Thoracic aorta (tissue), 2 donors: ENCODE measurements at places on chromosomes 1 and 21.

DNA sequence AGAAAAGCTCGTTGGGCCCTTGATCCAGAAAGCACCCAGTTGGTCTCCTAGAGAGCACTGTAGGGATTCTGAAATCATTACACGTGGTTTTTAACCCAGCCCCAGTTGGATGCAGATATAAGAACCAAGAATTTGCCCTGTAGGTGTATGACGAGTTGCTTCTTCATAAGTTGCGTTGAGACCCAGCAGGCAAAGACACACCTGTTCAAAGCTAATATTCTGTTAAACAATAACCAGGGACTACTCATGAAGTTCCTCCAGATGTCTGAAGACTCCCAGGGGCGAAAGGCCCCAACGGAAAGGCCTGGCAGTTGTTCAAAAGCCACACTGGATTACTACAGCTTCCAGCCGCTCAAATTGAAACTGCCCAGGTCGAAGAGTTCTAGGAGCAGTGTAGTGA, 88.6 kb upstream of the HNRNPU start:
- DNase-seq, result no peak

GRCh38 chr1:103517380-103518047, 8.0 kb upstream of the RNPC3 start:
- DNase-seq, result no peak

GRCh38 chr1:37476460-37477197, 2.2 kb downstream of the ZC3H12A start:
- DNase-seq, result peak; percentile 76

- DNase-seq, result peak; percentile 23
Measured at GRCh38 chr21:44300262-44300959, 558 bp downstream of the PFKL start.

DNA sequence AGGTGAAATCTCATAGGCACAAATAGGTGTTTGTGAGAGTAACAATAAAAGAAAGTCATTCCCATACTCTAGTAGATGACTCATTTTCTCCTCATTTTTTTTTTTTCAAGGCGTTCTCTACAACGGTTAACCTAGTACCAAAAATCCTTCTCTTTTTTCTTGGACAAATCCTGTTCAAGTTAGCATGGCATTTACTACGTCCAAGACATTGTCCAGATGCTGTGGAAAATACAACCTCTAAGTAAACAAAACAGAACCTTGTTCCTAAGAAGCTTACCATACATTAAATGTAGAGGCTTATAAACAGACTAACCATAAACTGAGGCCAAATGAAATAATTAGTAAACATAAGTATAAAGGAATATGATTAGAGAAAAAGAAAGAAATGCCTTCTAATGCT, 76.2 kb upstream of the RGS4 start:
- no peak for DNase-seq

DNA sequence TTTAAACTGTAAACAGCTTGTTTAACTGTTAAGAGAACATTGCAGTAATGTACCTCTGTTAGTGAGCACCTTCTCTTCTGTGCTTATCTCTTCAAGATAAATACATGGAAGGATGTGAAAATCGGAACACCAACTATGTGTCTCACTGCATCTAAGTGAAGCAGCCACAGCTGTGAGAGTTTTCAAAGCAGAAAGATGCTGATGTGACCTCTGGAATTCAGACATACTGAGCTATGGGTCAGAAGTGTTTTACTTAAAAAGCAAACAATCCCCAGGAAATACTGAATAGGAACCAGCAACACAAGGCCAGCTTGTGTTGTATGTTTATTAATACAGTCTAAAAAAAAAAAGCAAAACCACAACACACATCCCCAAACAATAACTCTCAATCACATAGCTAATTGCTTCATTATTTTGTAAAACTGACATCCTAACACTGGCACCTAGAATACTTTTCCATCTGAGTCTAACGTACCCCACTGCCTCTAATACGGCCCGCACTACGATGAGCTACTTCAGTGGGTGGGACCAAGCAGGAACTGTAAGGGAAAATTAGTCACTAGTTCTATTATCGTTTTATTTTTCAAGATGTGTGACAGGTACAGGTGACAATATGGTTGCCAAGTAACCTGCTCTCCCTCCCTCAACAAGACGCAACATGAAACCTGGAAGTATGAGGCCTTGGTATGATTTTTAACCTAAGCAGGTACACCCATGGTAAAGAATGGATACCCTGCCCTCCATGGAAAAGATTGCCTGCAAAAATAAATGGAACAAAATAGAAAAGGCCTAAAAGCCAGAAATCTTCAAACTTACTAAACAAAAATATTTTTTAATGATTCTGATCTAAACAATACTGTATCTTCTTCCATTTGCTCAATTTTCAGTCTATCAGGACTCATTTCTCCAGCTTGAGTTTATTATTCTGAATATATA, 13.9 kb downstream of the ERRFI1 start:
- no peak for DNase-seq

DNA sequence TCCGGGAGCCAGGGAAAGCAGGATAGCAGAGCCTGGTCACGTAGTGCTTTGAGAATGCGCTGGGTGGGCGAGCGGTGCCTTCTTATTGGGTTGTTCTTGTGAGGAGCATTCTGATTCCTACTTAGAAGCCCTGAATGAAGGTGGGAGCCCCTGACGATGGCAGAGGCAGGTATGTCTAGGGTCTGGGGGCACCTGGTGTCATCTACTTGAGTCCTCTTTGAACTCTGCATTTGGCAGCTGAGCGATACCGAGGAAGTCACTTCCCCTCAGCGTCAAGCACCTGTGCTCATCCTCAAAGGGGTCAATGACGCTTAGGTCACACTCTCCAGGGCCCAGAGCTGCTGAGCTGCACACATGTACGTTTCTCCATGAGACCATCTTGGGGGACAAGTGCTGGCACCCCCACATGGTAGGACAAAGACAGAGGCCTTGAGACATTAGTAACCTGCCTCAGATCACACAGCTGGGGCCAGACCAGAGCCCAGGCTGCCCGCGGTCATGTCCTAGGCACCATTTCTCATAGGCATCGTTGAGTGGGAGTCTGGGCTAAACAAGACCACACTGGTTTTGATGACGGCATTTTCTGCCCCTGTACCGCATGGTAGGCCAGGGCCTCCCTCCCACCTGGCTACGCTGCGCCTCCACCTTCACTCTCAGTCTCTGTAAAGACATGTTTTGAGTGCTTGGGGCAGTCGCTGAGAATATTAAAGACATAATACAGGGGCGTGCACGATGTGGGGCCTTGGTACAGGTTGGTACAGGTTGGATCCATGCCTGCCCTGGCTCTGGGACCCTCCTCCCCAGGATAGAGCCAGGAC, 69.1 kb upstream of the ABCG1 start:
- DNase-seq, result no peak

- DNase-seq, result no peak
Measured at GRCh38 chr1:85196358-85196757, 4.5 kb downstream of the SYDE2 start.
